Kasumi-1 (cell line): ENCODE measurements at places on chromosomes 7 and 10.
A peak's percentile ranks its signal among the peaks of the same experiment; 100 is the strongest.

GRCh38 chr10:110774069-110775019, 97.4 kb upstream of the PDCD4 start:
- DNase-seq: no peak

- DNase-seq: no peak
Observed at GRCh38 chr7:111242141-111242755, 151.3 kb downstream of the LRRN3 start.

DNA sequence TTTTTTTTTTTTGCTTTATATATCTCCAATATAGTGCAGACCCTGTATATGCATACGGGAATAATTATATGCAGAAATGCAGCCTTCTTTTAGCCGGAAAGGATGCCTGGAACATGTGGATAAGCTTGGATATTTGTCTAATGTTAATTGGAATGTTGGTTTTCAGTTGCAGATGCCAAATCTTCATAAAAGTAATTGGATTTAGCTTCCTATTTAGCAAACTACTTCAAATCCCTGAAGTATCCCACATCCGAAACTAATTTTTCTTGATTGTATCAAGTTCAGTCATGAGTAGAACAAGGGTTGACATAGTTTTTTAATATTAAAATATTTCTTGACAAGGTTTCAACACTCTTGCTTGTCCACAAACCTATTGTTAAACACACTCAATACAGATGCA, 281.7 kb downstream of the BBS9 start:
- DNase-seq: no peak

- DNase-seq: no peak
Observed at GRCh38 chr10:104608091-104608828, 32.8 kb upstream of the SORCS3 start.

- no peak for DNase-seq
Observed at GRCh38 chr7:88927-89231, 103.5 kb upstream of the FAM20C start.

DNA sequence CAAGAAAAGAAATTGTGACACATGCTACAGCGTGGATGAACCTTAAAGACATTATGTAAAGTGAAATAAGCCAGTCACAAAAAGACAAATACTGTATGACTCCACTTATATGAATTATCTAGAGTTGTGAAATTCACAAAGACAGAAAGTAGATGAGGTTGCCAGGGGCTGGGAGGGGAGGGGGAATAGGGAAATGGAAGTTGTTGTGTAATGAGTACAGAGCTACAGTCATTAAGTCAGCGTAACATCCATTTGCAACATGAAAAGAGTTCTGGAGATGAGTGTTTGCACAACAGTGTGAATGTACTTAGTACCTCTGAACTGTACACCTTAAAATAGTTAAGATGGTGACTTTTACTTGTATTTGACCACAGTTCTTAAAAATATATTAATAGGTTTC, 112.1 kb upstream of the CDK1 start:
- peak; percentile 16 for DNase-seq

DNA sequence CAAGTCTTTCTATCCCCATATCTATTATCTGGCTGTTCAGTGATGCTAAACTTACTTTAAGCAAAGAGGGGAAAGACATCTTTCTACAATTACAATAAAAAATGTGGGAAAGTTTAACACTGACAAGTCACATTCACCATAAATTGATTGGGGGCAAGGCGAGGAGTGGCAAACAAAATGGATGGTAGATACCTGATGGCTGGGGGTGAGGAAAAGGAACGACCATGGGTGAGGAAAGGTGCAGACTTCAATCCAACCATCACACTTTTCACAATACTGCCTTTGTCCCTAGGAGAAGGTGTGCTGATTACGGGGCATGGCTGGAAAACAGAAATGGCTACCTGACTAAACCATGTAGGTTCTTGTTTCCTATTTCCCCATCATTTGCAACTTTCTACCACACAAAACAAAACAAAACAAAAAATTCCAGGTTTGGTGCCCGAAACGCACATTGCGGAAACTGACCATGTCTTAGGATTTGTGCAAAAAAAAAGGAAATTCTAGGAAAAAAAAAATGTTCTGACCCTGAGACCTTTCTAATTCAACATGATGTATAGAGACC, 3.8 kb downstream of the RELN start:
- no peak for DNase-seq

DNA sequence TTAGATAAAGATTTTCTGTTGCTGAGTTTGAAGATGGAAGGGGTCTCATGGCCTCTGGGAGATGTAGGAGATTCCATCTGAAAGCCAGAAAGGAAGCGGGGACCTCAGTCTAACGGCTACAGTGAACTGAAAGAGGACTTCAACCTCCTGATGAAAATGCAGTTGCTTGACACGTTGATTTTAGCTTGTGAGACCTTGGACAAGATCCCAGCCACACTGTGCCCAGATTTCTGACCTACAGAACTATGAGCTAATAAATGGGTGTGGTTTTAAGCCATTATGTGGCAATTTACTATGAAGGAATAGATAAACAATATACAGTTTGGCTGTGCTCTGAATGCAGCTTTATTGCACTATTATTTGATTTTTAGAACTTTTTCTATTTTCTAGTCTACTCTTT, 342.3 kb upstream of the SEMA3D start:
- no peak for DNase-seq

DNA sequence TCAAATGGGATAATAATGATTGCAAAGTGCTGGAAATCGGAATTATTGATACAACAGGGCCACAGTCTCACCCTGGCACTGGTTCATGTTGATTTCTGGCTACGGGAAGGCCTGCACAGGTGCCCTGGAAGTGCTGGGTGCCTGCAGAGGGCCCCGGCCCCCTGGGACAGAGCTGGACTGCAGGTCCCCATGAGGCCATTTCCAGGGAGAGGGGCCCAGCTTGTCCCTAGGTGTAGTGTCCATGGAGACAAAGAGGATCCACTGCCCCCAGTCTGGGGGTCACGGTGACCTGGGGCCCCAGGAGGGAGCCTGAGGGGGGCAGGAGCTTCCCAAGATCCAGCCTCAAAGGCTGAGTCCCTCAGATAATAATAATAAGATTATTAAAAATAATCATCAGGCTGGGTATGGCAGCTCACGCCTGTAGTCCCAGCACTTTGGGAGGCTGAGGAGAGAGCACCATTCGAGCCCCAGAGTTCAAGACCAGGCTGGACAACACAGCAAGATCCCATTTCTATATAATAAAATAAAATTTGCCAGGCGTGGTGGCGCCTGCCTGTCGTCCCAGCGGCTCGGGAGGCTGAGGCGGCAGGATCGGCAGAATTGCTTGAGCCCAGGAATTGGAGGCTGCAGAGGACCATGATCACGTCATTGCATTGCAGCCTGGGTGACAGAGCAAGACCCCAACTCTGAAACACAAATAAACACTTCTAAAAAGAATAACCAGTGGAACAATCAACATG, 98.1 kb downstream of the MICALL2 start:
- DNase-seq: no peak

DNA sequence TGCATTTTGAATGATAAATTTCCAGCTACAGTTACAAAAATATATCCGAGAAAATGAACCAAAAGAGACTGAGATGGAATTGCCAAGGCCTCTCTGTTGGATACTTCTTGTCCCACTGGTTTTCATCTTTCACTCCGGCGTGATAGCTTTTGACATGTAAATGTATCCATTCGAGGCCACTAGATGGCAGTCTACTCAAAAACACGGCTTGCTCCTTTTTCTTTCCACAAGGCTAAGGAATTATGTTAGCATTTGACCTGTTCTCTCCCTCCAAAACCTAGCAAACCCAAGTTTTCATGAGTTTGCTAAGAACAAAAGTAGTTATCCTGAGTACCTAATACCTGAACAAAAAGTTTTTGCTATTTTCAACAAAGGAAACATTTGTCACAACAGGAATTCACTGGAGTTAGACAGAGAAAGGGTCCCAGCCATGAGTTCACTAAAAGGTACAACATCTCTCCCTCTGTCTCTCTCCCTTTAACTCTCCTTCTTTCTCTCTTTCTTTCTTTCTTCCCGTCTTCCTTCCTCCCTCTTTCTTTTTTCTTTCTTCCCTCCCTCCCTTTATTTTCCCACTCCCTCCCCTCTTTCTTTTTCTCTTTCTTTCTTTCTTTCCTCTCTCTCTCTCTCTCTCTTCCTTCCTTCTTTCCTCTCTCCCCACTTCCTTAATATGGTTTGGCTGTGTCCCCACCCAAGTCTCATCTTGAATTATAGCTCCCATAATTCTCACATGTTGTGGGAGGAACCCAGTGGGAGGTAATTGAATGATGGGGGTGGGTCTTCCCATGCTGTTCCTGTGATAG, 207.9 kb upstream of the MYO3A start:
- peak; percentile 89 for DNase-seq

- DNase-seq: no peak
Observed at GRCh38 chr7:2996141-2996540, 47.5 kb downstream of the CARD11 start.

- DNase-seq: no peak
Observed at GRCh38 chr7:113283861-113284260, 165.5 kb upstream of the SMIM30 start.

DNA sequence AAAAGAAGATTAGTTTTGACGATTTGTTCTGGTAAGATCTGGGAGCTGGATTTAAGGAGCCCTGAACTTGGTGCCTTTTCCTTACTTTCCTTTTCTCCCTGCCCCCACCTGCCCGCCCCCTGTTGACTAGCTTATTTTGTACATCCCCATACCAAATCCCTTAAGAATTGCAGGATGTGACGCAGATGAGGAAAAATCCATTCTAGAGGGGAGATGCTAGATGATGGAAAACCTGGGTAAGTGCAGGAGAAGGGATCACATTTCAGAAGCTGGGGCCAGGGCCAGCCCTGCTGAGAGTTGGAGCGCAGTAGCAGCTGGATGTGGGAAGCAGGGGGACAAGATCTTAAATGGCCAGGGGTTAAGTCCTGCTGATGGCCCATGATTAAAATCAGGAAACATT, 93.9 kb downstream of the CCDC3 start:
- no peak for DNase-seq

DNA sequence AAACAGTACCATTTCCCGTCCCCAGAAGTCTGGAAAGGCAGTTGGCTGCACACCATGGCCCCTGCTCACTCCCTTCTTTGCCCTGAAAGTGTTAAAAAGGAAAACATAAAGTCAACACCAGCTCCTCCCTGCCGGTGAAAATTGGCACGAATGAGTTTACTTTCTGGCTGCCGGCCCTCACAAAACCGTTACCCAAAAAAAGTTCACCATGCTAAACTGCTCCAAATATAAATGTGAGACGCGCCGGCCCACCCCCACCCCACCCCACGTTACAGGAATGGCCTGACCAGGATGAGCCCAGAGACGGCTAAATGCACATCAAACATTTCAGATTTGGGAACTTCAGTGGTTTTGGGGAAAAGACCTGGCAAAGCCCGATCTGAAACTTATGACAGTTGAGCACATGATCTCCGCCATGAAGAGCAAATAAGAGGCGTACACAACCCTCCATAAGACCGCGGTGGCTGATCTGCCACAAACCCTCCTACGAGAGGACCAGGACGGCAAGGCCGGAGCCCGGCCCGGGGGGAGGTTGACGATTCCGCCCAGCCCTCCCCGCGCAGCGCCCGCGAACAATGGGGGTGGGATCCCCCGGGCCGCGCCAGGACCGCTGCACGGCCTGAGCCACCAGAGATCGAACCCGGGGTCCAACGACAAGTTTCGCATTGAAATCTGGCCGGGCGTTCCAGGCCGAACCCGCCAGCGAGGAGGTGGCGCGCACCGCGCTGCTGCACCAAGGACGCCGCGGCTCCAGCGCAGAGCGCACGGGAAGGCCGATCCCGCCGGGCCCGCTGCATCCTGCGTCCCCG, 952 bp downstream of the DIP2C start:
- DNase-seq: no peak

DNA sequence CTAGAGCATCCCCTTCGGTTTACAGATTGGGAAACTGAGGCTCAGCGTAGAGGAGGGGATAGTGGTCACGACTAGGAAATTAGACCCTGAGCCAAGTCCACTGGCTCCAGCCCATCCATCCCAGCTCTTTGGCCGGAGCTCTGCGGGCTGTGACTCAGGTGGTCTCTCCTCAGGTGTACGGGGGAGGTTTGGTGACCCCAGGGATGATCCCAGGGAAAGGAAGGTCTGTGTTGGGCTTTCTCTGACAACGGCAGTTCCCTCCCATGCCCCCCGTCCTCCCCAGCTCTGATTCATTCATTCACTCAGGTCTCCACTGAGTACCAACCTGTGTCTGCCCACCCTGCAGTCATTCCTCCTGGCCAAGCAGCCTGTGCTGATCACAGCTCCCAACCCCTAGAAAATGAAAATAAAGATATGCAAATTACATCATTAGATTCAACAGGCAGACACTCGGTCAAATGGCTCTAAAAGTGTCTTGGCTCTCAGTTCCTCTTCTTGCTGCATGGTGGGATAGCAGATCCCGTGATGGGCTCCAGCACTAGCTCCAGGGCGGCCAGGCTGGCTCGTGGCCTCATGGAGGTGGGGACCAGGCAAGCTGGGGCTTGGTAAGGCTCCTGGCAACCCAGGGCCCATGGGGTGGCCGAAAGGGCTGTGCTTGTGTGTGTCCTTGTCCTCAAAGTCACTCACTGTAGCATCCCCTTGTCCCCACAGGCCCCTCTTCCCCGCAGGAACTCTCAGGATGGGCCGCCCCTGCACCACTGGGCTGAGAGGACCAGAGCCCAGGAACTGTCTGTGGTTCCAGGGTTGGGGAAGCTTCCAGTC, 37.8 kb downstream of the CLRN3 start:
- DNase-seq: no peak

DNA sequence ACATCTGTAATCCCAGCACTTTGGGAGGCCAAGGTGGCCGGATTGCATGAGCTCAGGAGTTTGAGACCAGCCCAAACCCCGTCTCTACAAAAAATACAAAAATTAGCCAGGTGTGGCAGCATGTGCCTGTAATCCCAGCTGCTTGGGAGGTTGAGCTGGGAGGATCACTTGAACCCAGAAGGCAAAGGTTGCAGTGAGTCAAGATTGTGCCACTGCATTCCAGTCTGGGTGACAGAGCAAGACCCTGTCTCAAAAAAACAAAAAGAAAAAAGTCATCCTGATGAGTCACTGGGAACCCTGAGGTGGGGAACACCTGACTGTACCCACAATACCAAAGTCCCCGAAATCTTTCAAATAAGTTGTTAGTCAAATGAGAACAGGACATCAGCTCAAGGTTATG, 80.0 kb downstream of the NEBL start:
- no peak for DNase-seq

- no peak for DNase-seq
Observed at GRCh38 chr10:74585231-74586087, 240.9 kb upstream of the KAT6B start.

DNA sequence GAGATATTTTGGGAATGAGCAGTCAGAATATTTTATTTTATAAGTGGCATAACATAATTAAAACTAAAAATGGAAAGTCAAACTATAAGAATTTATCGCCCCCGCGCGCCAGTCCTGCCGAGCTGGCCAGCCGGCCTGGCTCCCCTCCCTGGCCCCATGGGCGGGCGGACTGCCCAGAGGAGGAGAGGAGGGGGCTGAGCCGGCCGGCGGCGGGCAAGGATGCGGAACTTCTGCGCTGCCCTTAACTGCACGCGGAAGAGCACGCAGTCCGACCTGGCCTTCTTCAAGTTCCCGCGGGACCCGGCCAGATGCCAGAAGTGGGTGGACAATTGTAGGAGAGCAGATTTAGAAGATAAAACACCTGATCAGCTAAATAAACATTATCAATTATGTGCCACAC, 96.8 kb downstream of the DKK1 start:
- DNase-seq: no peak

- no peak for DNase-seq
Observed at GRCh38 chr10:69042417-69042816, 45.5 kb upstream of the SRGN start.
